NCI-H748 treated with DMSO at 0.1 percent for 48 hours (cell line): ENCODE measurements at places on chromosomes 2 and 18.

- DNase-seq = no peak
These were observed 157.2 kb downstream of the NCKAP5 start for GRCh38 chr2:133411101-133411500.

DNA sequence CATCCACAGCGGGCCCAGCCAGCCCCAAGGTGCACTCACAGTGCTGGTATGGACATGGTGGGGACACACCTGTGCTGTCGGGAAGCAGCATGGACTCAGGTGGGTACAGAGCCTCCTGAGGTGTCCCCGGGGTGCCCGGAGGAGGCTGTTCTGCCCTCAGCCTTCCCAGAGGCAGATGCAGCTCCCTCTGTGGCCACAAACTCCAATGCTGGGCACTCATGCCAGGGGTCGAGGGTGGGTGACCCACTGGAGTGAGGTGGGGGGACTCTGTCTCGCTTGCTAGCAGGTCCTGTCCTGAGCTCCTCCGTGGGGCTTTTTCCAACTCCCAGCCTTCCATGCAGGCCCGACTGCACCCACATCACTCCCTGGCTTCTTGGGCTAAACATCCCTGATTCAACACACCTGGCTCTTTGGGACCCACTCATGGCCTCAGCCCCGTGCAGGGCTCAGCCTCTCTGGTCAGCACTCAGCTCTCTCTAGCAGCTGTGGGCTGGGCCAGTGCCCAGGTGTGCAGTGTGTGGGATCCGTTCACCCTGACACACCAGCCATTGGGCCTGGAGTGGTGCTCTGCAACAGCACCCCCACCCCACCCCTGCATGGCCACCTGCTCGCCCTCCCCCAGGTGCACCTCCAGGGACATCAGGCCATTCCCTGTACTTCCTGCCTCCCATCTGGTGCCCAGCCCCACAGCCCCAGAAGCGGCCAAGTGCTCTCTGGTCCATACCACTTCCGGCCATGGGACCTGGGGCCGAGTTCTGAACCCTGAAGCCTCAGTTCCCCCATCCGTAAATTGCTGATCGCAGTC is 16.0 kb downstream of the RAMP1 start:
- DNase-seq = no peak

GRCh38 chr2:133835821-133836619 is 267.8 kb upstream of the NCKAP5 start:
- no peak for DNase-seq

DNA sequence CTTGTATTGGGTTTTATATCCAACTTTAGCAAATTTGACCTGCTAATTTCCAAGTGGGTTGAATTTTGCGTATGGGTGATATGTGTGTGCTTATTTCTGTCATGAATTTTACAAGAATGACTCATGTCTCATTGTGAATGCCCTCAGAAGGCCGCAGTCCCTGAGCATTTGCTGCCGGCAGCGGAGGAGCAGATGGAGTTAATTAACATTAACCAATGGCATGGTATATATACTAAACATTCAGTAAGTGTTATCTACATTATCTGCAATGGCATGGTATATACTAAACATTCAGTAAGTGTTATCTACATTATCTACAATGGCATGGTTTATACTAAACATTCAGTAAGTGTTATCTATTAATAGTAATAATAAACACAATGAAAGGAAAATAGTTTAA is 90.1 kb downstream of the DOK6 start:
- DNase-seq = no peak

- DNase-seq = no peak
These were observed 18.9 kb downstream of the SLC39A10 start for GRCh38 chr2:195675783-195676427.

GRCh38 chr18:43396266-43396665 is 119.0 kb upstream of the SYT4 start:
- peak; percentile 53 for DNase-seq

GRCh38 chr2:26274058-26274613 is 29.4 kb downstream of the HADHB start:
- no peak for DNase-seq

DNA sequence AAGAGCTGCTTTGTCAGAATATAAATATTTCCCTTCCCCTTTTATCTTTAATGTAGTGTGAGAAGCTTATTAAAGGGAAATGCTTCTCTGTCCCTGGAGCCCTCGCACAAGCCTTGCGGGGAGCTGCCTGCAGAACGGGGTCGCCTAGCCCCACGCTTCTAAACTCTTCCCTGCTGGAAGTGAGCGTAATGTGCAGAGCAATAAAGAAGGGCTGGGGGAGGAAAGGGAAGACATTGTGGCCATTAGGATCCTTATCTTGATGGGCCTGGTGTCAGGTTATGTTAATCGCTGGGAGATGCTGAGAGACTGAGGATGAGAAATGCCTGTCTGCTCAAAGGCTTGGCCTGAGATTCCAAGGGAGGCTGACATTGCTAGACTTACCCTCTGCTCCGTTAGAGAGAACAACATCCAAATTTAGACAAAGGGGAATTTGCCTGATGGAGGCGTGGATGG is 18.9 kb upstream of the FZD7 start:
- no peak for DNase-seq

DNA sequence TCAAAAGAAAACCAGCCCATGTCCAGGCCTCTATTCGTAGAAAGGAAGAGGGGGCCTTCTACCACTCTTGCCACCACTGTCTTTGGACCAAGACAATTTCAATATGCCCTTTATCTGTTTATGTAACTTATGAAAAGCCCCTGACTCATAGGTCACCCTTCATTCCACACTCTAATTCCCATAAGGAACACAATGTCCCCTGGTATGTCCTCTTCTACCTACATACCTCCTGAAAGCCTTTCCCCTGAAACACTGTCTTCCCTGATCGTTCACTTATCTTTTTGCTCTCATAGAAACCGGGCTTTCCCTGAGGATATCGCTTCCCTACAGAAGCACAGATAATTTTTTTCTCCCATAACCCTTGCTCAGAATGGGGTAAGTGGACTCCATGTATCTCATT is 13.3 kb downstream of the EIF2AK3 start:
- no peak for DNase-seq
